Muscle of leg (tissue), 16 donors: ENCODE measurements at places on chromosomes 2 and 18. TPM values are rescaled to one million over a fixed set of nuclear protein-coding genes. Genes with fewer than 3 reads are reported as not detected.

GRCh38 chr2:224801360-224801759 lies 85.2 kb upstream of the CCDC195 start:
- no peak for DNase-seq
- no peak overlapping the region for H3K4me3 ChIP-seq
- no peaks in the 10 kb centered on the region for H3K4me1 ChIP-seq
- H3K27me3 ChIP-seq, result no peaks in the 10 kb centered on the region
- H3K27ac ChIP-seq, result no peak overlapping the region

DNA sequence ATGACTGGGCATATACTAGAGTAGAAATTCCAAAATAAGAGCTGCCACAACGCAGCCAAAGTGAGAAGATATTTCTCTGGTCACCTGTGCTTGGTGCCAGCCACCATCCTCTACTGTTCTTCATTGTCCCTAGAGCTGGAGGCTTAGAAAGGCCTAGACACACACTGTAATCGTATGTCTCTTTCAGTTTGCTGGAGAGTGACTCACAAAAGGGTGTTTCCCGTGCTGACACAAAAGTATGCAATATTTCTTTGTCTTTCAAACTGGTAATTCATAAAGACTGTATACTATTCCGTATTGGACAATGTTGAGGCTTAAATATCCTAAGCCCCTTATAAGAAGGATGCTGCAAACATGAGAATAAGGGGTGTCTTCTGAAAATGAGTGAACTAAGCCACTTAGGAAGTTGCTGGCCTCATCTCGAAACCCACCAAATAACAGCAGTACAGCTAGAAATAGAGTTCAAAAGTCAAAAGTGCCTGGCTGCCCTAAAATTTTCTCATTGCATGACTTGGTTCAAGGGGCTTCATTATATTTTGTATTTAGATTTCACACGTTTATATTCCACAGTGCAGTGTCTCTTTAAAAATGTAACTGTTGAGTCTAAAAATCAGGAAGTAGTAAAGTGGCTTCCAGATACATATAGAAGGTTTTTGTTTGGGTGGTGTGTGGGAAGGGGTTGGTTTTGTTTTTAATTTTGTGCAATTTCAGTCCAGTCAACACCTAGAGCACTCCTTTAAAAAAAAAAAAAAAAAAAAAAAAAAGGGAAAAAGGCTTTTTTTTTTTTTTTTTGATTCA lies 601.1 kb downstream of the ARHGAP15 start:
- H3K4me1 ChIP-seq, result no peaks in the 10 kb centered on the region
- DNase-seq, result no peak
- no peaks in the 10 kb centered on the region for H3K27me3 ChIP-seq
- H3K27ac ChIP-seq, result no peak overlapping the region
- no peak overlapping the region for H3K4me3 ChIP-seq

- DNase-seq, result peak; percentile 22
- no peak overlapping the region for H3K4me3 ChIP-seq
- peaks cover 38% of the 10 kb centered on the region for H3K36me3 ChIP-seq
- H3K4me1 ChIP-seq, result no peaks in the 10 kb centered on the region
- H3K27ac ChIP-seq, result no peak overlapping the region
- no peaks in the 10 kb centered on the region for H3K27me3 ChIP-seq
These were observed 38.3 kb downstream of the PAPOLG start for GRCh38 chr2:60794271-60794863.

- no peak overlapping the region for H3K4me3 ChIP-seq
- no peaks in the 10 kb centered on the region for H3K36me3 ChIP-seq
- H3K27ac ChIP-seq, result no peak overlapping the region
- DNase-seq, result no peak
These were observed 665.8 kb upstream of the ZEB2 start for GRCh38 chr2:145185696-145186095.

DNA sequence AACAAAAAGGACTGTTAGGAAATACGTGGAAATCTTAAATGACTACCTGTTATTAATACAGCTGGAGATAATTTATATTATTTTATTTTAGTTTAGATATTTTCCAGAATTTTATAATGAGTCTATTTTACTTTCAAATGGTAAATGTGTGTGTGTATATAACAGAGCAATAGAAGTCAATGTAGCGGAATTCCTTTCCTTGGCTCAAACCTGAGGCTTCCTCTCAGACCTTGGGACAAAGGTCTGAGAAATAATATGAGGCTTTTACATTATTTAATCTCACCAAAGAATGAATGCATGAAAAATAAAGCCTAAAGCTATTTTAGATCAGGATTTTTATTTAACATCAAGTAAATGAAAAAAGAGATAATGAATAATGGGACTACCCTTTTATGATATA lies 65.7 kb downstream of the SLC8A1 start:
- H3K36me3 ChIP-seq, result no peaks in the 10 kb centered on the region
- H3K4me3 ChIP-seq, result no peak overlapping the region
- H3K4me1 ChIP-seq, result no peaks in the 10 kb centered on the region
- no peak overlapping the region for H3K27ac ChIP-seq

DNA sequence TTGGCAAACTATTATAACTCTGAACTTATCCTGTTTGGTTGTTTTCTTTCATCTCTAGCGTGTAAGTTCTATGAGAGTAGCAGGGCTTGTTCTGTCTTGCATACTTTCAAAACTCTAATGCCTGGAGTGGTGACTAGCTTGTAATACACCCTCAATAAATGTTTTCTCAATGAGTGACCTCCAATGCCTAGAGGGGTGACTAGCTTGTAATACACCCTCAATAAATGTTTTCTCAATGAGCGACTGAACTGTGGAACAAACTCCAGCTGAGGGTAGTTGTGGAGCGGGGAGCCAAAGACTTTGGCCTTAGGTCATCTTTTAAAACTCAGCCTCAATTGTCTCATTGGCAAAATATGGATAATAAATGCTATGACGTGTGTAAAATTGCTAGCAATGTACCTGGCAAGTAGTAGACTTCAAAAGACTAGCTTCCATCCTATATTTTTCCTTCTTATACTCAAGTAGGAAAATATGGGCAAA lies 1.8 kb downstream of the GPD2 start:
- no peak for DNase-seq
- no peak overlapping the region for H3K27ac ChIP-seq
- peaks cover 14% of the 10 kb centered on the region for H3K4me1 ChIP-seq
- H3K27me3 ChIP-seq, result no peaks in the 10 kb centered on the region
- no peak overlapping the region for H3K4me3 ChIP-seq

DNA sequence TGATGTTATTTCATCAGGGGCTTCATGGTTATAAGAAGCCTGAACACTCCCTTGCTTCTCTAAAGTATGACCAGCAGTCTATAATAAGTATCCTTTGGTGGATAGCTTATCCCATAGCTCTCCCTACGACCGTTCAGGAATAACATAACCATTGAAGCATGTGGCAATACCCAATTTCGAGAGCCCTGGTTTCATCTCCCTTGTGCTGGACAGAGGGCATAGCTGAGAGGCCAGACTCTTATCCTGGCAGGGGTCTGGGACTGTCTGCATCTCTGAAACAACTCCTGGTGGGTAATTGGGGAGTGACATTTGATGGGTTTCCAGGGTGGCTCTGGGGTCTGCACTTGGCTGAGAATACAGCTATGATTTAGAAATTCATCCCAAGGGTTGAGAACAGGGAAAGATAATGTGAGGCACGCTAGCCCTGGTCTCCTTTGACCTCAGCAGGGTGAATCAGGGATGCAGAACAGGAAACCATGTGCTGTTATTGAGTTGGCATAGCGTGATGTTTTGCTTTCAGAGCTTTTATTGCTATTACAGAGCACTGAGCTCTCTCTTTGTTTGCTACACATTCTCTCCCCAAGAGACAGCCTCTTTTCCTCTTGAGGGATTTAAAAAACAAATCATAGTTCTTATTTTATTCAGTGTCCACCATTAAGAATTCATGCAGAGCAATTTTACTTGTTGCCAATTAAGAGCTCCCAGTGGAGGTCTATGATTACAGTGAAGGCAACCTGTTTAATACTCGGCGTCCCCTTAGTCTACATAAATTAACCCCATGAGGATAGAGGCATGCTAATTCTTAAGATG lies 274.5 kb downstream of the NCKAP5 start:
- H3K36me3 ChIP-seq, result no peaks in the 10 kb centered on the region
- no peaks in the 10 kb centered on the region for H3K27me3 ChIP-seq
- no peak for DNase-seq
- no peak overlapping the region for H3K4me3 ChIP-seq
- no peaks in the 10 kb centered on the region for H3K4me1 ChIP-seq

DNA sequence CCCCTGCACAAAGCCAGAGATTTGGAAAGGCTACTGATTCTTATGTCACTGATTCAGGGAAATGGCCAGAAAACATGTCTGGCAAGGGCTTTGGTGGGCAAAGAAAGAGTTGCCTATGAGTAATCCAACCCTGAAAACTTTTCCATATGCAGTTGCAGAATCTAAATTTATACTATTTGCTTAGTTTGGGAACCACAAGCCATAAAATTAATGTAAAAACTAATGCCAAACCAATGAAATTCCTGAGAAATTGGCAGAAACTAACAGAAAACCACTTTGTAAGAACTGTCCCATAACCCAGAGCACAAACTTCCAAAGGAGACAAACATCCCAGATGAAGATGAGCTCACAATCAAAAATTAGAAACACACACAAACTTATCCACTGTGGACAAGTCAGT lies 48.8 kb downstream of the TCF4 start:
- H3K27ac ChIP-seq, result peak overlapping the region; percentile 4
- H3K27me3 ChIP-seq, result no peaks in the 10 kb centered on the region
- no peaks in the 10 kb centered on the region for H3K36me3 ChIP-seq
- peak; percentile 63 for DNase-seq

DNA sequence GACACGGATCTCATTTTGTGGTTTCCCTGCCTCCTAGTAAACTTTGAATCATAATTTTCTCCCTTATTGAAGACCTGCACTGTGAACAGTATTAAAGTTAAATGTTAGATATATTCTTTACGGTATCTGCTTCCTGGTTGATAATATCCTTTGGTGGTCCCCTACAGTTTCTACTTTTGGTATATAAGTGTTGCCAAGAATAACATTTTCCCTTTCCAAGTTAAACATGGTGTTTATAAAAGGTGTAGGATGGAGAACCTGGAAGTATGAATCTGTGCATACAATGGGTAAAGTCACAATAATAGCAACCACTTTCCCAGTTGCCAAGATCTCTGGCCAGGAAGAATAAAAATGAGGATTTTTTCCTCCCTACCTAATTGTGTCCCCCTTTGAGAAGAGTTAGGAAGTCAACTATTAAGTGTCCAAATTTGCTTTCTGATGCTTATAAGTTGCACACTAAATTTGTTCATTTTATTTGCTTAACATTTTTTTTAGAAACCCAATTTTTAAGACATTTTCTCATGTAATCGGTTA lies 201.0 kb upstream of the STK17B start:
- no peaks in the 10 kb centered on the region for H3K27me3 ChIP-seq
- H3K4me3 ChIP-seq, result no peak overlapping the region
- no peaks in the 10 kb centered on the region for H3K4me1 ChIP-seq
- peak overlapping the region; percentile 78 for H3K27ac ChIP-seq

DNA sequence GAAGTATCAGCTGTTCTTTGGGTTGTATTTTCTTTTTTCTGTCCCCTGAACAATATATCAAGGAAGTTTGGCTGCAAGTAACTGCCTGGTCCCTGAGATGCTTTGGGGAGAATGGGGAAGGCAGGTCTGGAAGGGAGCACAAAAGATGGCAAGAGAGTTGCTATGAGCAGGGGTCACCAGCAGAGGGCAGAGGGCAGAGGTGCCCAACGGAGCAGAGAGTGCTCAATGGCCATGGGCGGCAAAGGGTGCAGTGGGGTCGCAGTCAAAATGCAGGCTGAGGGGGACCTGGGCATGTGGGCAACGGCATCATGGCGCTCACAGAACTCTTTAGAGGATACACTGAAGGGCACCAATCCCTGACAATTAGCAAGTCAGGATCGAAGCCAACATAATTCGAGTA lies 107.7 kb upstream of the ATP8B1 start:
- H3K4me1 ChIP-seq, result peaks cover 4% of the 10 kb centered on the region
- no peaks in the 10 kb centered on the region for H3K36me3 ChIP-seq
- no peak for DNase-seq
- no peak overlapping the region for H3K4me3 ChIP-seq

DNA sequence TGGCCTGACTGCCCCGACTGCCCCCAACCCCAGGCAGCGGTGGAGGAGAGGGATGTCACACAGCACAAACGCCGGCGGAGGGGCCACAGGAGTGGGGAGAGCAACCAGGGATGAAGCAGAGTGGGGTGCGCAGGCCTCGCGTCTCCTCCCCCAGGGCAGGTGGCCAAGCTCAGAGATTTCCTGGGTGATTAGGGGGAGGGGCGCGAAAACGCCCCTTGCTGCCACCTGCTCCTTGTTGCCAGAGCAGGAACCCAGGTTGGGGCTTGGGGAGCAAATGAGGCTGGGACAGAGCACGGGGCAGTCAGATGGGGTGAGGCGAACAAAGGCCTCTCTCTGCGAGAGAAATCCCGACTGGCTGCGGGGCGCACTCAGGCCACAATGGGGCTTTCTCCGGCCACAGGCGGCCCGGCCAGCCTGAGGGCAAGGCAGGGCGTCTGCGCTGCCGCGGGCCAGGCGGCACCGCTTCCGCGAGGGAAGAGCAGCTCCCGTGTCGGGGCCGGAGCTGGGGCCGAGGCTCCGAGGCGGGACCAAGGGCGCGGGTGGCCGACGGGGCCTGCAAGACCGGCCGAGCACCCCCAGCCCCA lies 11.5 kb downstream of the TEX44 start:
- H3K4me1 ChIP-seq, result peaks cover 54% of the 10 kb centered on the region
- H3K4me3 ChIP-seq, result peak overlapping the region; percentile 53
- DNase-seq, result peak; percentile 77
- H3K27ac ChIP-seq, result peak overlapping the region; percentile 98

Gene AKAIN1
- total RNA-seq, result 0.18 TPM

Gene DIPK1C
- total RNA-seq, result 6.1 TPM

Gene POU3F3
- 0.13 TPM for total RNA-seq

Gene EVA1A
- 6.9 TPM for total RNA-seq

Gene STPG4
- total RNA-seq, result 0.22 TPM

Gene ID2
- 39.7 TPM for total RNA-seq
